CD8-positive, alpha-beta memory T cell (primary cell): ENCODE measurements at places on chromosomes 2 and 18. TPM values are rescaled to one million over a fixed set of nuclear protein-coding genes. Genes with fewer than 3 reads are reported as not detected.

DNA sequence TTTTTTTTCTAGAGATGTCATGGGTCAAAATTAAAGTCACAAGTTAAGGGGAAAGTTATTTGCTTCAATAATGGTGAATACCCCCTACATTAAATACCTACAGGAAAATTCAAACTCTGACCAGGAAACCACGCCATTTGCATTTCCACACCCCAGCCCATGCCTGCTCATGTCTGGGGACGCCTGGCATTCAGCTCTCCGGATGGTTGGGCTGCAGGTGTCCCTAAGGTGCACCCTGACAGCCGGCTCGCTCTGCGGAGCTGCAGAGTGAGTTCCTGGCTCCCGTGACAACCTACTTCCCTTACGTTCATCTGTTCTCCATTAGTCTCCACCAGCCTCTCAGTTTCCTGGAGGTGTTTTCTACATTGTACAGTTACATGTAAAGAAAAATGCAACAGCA lies 122.7 kb upstream of the RIOK3 start:
- DNase-seq, result no peak

DNA sequence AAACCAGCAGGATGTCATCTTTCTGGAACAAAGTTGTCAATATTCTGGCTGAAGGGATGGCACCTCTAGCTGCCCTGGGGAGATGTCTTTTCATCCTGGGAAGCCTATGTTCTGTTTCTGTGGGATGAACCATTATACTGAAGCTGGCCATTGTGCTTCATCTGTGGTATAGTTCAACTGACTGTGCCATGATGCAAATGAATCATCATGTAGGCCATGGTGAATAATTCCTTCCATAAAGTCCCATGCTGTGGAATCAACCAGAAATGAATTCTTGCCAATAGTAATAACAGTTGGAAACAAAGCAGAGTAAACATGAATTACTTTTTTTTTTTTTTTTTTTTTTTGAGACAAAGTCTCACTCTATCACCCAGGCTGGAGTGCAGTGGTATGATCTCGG lies 64.1 kb upstream of the CNGA3 start:
- no peak for DNase-seq

- DNase-seq, result no peak
Observed at GRCh38 chr2:188766471-188766856, 207.7 kb upstream of the COL3A1 start.

GRCh38 chr2:145484448-145485097 lies 964.7 kb upstream of the ZEB2 start:
- DNase-seq, result no peak

Gene DLX2
- not detected for total RNA-seq

DNA sequence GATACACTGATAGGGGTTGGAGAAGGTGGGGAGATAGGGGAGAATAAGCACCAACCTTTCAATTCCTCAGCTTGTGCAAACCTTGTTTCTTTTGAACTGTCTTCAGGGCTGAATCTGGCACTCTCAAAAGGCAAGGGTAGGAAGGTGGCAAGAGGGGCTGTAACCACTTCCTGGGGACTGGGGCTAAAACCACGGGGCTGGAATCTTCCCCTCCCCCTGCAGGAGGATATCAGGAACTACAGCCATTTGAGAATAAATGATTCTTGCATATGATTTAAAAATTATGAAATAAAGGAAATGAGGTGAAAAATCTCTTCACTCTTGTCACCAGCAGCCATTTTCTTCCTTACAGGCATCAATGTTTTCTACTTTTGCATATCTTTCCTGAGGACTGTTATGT lies 50.8 kb downstream of the ATOH8 start:
- no peak for DNase-seq
